Eye (tissue), 1 donor: ENCODE measurements at places on chromosomes 3 and 15.

DNA sequence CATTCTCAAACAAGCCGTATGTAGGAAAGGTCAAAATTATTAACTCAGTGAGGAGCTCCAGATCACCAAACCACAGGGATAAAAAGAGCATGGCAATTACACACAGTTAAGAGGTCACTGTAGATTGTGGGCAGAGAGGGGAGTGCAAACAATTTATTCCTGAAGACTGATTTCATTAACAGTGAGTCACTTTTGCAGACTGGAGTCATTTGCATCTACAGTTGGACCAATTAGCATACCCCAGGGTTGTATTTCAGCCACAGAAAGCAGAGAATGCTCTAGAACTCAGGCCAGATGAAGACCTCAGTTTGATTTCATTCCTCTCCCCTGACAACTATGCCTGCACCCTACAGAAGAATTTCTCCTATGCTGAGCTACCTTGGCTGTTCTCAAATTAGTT lies 40.1 kb downstream of the SETMAR start:
- DNase-seq = no peak

DNA sequence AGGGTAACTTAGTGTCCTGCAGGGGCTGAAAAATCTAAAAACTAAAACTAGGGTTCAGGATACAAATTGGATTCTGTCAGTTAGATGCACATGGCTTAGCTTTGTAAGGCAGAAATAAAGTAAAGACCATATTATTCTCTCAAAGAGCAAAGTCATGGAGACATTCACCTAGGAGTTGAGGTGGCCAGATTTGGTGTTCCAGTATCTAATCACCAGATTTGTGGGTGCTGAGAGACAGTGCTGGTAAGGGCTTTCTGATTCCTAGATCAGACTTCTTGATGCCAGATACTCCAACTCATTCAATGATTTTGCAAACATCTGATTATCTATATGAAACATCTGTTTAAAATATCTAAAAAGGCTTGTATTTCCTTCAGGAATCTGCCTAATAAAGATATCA lies 28.3 kb upstream of the TBC1D5 start:
- DNase-seq = no peak

- peak; percentile 74 for DNase-seq
These were observed 11.8 kb upstream of the TLE3 start for GRCh38 chr15:70109531-70109930.

GRCh38 chr15:65732698-65733097 lies 59.4 kb downstream of the DENND4A start:
- DNase-seq = no peak

DNA sequence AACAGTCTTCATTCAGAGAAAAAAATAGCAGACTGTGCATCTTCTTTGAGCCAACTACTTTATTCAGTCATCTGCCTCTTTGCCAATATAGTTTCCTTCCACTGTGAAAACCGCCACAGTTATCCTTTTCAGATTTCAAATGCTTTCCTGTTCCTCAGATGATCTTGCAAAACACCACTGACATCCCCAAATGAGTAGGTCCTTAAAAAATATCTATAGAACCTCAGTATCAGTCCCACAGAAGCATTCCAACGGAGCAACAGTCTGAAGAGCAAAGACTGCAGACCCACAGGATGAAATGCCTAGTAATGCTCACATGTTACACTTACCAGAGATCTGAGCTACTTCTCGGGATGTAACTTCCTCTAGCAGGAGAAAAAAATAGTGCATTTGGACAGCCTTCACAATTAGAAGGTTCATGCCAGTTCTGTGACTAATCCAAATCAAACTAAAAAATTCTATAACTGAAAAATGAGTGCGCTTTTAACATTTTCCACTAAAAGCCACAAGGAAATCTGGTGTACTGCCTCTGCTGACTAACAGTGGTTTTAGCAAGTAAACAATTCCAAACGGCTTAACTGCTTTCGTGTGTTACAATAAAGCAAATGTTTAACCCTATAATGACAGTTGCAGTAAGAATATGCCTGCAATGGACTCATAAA lies at the start of gene ANKRD28:
ANKRD28 (minus strand) TSS at position 338 of the 662 bp plus-strand sequence. CDS start 1,458 bp downstream, outside the sequence.
- DNase-seq = peak; percentile 83

- no peak for DNase-seq
These were observed 337.9 kb upstream of the KCNMB2 start for GRCh38 chr3:178198329-178198728.

GRCh38 chr3:129254536-129255230 lies 5.3 kb downstream of the COPG1 start:
- DNase-seq = no peak

DNA sequence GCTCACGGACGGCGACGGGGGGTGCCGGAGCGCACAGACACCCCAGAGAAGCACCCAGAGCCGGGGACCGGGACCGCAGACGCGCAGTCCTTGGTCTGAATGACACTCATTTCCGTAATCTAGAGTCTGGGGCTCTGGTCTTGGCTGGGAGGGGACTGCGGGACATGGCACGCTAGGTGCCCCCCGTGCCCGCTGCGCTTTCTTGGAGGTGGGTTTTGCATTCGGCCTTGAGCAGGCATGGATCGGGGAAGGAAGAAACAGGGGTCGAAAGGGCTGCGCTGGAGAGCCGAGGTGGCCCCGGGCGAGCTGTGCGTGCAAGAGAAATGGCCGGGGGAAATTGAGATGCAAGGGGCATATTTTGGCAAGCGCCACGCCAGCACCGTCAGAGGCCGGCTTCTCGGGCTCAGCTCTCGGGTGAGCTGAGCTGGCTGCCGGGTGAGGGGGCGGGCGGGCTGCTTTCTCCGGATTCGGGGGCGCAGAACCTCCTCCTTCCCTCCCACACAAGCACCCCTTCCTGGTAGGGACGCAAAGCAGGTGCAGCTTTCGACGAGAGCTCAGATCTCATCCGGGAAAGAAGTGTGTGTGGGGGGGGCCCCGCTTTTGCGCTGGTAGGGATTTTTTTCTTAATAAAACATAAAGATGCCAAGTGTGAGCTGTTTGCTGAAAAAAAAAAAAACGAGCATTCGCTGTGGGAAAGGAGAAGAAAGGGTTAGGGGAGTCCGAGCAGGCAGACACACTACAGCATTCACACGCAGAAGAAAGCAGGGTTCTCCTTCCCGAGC lies 963 bp upstream of the NTRK3 start:
- DNase-seq = peak; percentile 66

GRCh38 chr3:37941608-37942508 lies 48.7 kb upstream of the VILL start:
- DNase-seq = no peak

DNA sequence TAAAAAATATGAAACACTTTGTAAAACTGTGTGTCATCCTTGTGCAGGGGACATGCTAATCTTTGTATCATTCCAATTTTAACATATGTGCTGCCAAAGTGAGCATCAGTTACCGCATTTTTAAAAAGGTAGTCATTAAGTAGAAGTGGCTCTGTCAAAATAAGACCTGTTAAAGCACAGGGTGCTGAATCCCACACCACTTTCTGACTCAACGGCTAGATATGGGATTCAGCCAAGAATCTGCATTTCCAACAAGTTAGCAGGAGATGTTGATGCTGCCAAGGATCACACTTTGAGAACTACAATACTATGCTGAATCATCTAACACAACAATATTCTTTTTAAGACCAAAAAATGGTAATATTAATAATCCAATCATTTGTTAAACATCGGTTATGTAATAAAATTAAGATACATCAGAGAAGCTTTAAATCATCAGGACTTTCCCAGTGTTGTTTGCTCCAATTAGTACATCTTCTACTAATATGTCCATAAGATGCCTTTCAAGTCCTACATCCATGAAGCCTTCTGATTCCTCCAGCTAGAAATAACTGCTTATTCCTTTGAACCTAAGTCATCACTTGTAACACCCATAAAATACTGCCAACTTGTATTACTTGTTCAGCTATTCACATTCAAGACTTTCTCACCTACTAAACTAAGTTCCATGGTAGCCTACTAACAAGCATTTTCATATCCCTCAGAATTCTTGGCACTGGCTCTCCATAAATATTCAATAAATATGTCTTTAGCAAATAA lies 71.1 kb downstream of the TBL1XR1 start:
- DNase-seq = no peak

GRCh38 chr3:186451371-186451770 lies 89.3 kb upstream of the DGKG start:
- DNase-seq = no peak

GRCh38 chr3:193704431-193704830 lies 111.4 kb downstream of the OPA1 start:
- peak; percentile 38 for DNase-seq

DNA sequence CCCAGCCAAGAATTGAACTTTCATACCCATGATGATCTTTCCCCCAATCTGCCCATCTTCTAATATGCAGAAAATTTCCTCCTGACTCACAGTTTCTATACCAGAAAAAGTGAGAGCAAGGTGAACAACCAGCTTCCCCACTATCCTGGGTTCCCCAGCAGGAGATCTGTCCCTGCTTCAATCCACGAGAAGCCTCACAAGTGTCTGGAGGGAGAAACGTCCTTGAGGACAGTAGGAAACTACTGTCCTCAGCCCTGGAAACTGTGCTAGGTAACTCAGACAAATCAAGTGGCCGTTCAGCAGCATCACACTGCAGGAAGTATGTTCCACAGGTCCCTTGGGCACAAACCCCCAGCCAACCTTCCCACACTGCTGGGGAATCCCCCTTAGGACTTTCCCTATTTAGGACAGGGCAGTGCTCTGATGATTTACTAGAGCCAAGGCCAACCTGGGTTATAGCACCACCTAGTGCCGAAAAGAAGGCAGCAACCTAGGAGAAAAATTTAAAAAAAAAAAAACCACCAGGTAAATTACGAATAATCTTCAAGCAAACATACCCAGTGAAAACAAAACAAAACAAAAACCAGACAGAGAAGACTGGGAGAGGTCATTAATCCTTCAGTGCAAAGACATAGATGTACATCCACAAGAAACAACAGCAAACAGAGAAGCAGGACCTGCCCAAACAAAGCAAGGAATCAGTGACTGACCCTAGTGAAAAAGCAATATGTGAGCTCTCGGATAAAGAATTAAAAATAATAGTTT lies 36.0 kb downstream of the MORC1 start:
- DNase-seq = peak; percentile 34

DNA sequence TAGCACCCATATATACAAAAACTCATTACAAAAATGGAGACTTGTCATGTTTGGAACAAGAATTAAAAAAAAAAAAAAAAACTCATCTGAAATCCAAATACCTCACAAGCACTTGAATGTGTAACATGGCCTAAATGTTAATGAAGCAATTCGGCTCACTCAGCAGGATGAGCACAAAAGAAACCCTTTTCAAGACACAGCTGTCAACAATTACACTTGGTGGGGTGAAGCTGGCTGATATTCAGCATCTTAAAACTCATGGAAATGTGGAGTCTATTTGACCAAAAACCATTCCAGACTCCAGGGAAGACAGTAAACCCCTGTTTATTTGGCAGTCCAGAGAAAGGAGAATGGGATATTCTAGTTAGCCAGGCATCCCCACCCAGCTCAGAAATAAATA lies 205.4 kb upstream of the TSC22D2 start:
- peak; percentile 71 for DNase-seq

DNA sequence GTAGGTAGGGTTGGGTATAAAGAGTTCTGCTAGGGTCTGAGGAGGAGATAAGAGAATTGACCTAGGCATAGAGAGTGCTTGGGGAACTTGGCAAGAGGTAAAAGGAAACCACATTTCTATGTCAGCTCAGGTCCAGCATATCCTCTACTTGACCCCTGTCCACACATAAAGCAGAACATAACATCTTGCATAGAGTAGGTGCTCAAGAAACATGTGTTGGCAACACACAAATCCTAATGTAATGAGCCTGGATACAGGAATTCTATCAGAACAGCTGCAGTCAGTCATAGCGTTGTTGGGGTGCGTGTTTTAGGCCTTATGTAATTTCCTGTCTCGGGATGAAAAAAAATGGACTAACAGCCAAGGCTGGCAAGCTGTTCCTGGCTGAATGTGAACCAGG lies 35.0 kb upstream of the PLCL2 start:
- DNase-seq = no peak

DNA sequence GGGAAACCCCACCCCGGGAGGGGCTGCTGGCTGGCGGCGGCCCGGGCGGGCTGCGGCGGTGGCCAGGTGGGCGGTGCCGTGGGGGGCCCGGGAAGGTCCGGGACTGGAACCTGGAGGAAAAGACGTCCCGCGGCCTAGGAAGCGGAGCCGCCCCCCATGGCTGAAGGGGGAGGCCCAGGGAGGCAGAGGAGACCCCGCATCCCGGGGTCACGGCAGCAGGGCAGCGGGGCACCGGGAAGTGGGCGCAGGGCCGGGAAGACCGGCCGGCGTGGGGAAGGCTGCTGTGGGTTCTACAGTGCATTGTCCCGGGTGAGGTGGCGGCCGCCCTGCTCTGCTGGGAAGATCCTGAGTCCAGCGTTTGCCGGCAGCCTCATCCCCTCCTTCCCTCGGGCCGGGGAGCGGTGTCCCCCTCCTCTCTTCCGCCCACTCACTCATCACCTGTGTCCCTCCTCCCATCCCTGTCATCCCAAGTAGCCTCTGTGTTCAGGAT lies 525 bp upstream of the FSTL1 start:
- DNase-seq = no peak

- no peak for DNase-seq
These were observed 568.2 kb upstream of the CCDC54 start for GRCh38 chr3:106809041-106809440.

DNA sequence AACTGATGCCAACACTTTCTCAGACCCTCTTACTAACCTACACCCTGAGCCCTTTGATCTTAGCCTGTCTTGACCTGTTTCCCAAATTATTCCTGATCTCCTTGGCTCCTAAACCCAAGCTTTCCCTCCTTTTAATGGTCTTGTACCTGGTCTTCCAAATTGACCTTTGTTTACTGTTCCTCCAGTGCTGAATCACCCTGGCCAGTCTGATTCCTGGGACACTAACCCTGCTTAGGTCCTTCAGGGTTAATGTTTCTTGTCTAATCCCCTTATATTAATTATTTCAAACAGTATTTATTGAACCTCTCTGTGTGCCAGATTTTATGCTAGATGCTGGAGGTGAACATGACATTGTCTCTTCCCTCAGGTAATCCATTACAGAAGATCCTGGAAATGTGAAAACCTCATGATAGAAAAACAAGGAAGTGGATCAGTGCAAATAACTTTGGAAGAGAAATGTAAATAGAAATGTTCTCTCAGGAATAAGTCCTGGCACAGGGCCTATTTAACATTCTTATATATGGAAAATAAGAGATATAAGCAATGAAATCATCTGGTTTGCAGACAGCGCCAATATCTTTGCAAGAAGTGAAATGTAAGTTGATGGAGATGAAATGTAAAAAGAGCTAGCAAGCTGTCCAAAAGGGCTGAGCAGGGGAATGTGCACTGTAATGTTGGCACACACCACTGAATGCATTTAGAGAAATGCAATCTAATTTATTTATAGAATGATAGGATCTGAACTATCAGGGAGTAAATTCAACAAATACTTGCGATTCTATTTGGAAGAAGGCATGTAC lies 20.7 kb downstream of the HGD start:
- DNase-seq = peak; percentile 21
